ENCODE measurements at places on chromosomes 11 and 22.

DNA sequence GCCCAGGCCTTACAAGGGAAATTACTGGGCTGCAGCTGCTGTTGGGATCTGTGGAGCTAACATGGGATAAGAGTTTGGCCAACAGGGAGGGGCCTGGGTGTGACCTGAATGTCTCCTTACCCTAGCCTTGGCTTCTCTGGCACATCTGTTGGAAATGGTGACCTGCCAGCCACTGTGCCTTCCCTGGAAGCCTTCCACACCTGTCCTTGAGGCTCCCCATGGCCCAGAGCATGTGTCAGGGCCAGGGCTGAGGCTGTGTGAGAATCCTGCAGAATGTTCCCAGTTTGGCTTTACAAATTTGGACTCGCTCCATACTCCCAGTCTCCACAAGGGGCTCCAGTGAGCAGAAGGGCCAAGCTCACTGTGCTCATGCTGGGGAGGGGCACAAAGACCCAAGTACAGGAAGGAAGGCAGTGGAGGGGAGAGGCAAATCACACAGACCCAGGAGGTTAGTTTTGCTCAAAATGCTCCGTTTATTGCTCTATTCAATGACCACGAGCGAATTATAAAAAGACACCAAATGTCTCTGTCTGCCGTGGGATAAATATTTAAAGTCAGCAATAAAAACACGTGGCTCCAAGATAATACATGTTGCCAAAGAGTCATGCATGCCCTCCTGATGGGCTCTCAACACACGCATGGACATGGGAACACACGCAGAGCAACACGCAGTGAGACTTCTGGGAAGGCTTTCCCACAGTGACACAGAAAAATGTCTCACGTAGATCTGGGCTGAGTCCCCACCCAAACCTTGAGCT lies 1.7 kb upstream of the IGSF22 start:
- peak; percentile 65 for DNase-seq

GRCh38 chr11:99739464-99740089 lies 718.8 kb downstream of the CNTN5 start:
- DNase-seq, result no peak

DNA sequence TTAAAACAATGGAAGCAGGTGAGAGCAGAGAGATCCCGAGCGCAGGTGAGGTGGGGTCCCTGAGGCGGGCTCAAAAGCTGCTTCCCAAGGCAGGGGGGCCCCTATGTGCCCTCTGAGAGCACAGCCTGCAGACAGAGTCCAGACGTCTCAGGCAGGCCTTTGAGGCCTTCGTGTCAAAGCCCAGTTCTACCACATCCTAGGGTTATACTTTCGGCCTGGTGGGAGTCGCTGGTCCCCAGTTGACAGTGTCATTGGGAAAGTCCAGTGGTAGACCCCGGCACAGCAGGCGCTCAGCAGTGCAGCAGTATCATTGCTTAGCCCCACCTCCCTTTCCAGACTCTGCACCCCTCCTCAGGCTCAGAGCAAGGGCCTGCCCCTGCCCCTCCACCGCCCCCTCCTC lies 9.1 kb downstream of the LINC01488 start:
- DNase-seq, result no peak

- DNase-seq, result no peak
Observed at GRCh38 chr11:66722745-66723651, 6.0 kb downstream of the SPTBN2 start.

GRCh38 chr11:92867913-92868619 lies 101.4 kb upstream of the MTNR1B start:
- DNase-seq, result no peak
